ENCODE measurements at places on chromosomes 3 and 15.

- no peak for DNase-seq
Measured at GRCh38 chr3:9613056-9613748, 36.1 kb upstream of the MTMR14 start.

GRCh38 chr15:51736751-51737521 lies 519 bp downstream of the LYSMD2 start:
- DNase-seq, result peak; percentile 49

GRCh38 chr3:13263770-13264467 lies 156.2 kb downstream of the NUP210 start:
- no peak for DNase-seq

- no peak for DNase-seq
Measured at GRCh38 chr15:59473226-59473625, 35.2 kb downstream of the FAM81A start.

DNA sequence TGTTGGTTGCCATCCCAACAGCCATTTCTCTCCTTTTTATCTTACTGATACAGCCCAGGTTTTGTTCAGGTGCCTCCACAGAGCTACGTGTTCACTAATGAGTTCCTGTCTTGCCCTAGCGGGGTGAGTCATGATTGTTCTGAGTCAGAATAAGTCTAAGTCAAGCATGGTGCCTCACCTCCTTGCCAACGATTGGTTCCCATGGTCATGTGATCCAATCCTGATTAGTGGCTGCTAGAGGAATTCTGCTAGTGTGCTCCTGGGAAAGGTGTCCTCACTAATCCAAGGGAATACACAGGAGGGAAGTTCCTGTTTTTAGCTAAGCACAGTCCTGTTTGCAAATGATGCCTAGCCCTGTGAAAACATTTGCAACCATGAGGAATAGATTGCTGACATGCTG lies 99.8 kb downstream of the NSUN3 start:
- DNase-seq, result no peak

DNA sequence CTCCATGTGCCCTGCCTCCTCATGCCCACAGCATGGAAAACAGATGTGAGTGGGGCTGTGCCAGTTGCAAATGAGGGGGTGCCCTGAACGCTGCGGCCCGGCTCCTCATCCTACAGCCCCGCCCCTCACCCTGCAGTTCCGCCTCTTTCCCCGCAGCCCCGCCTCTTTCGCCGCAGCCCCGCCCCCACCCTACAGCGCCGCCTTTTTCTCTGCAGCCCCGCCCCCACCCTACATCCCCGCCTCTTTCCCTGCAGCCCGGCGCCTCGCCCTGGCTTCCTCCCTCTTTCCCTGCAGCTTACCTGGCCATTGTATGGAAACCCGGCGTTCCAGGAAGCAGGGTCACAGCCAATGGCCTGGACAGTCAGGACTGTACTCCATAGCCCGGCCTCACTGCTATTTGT lies 284.9 kb downstream of the TLE3 start:
- DNase-seq, result no peak

GRCh38 chr3:172647823-172648222 lies 63.0 kb downstream of the NCEH1 start:
- no peak for DNase-seq

DNA sequence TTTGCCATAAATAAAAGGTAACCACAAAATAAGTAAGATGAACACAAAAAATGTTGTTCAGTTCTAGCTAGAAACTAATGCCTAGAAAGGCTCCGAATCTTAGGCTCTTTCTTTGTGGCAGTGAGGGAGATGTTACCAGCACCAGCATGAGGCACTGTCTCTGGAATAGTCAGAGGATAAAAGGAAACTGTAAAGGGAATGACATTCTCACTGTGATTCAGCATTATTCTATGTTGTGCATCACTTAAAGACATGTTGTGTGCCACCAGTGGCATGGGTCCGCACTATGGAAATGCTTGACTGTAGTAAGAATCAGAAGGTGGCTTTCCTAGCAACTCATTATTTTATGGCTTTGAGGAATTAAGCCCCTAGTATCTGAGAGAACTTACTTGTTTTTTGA lies 70.8 kb downstream of the SEC22A start:
- no peak for DNase-seq

DNA sequence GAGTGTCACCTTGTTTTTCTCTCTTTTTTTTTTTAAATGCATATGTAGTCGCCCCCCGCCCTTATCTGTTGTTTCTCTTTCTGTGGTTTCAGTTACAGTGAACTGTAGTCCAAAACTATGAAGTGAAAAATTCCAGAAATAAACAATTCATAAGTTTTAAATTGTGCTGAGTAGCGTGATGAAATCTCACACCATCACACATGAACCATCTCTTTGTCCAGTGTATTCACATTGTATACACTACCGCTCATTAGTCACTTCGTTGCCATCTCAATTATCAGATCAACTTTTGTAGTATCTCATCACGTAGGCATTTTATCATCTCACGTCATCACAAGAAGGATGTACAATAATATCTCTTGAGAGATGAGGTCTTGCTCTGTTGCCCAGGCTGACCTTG lies 62.5 kb upstream of the MLF1 start:
- no peak for DNase-seq
